Cerebellum (tissue), 4 donors: ENCODE measurements at places on chromosomes 5 and 9.

- DNase-seq: no peak
Observed at GRCh38 chr5:54514291-54514690, 3.3 kb upstream of the SNX18 start.

DNA sequence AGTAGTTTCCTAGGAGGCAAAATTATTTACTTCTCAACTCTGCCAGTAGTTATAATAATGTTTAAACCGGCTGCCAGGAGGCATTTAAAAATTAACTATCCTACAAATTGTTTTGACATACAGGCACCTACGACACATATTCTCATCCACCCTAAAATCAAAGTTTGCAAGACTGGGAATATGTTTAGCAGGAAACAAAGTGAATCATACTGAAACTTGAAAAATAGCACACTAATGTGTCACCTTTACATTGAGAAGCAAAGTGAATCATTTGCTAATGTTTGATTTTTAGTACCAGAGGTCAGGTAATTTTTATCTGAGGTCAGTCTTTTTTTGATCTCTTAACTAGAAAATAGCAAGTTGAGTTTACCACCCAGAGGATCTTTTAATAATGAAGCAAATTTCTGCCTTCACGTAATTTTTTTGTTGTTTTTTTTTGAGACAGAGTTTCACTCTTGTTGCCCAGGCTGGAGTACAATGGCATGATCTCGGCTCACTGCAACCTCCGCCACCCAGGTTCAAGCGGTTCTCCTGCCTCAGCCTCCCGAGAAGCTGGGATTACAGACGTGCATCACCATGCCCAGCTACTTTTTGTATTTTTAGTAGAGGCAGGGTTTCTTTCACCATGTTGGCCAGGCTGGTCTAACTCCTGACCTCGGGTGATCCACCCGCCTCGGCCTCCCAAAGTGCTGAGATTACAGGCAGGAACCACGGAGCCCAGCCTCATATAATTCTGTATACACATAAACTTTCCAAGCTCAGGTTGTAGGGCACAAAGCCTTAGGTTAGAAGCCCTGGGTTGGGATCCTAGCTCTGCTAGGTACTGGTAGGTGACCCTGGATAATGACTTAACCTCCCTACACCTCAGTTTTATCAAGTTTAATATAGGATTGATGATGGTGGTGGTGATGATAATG lies 124.3 kb downstream of the UGCG start:
- no peak for DNase-seq

- DNase-seq: no peak
Observed at GRCh38 chr5:142934051-142934762, 164.0 kb downstream of the ARHGAP26 start.

DNA sequence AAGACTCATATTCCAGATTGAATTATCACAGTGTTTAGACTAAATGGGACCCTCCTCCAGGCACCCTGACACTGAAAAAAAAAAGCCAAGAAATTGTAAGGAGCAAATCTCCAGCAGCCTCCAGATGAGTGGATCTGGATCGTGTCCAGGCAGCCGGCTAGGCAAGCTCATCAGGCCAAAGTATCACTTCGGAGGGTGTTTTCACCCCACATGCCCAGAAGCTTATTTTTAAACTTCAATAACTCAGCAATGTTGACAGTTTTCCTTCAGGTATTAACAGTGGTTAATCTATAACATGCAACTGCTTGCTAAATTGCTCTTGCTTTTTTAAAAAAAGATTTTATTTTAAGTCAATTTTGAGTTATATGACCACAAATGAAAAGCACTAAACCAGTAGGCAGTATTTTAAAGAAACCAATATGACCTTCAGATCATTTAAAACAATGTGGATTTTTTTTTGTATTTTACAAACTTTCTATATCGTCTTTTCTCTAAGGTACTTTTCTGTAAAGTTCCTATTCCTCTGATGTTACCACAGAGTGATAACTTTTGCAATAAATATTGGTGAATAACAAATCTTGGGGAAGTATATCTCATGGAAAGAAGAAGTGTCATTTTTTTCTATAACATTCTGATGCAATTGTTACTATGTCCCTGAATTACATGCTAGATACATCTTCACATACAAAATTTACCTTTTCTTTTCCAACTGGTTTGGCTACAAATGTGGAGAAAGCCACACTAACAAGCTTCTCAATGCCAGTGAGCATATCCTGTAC lies 30.7 kb downstream of the ACOT12 start:
- DNase-seq: no peak

DNA sequence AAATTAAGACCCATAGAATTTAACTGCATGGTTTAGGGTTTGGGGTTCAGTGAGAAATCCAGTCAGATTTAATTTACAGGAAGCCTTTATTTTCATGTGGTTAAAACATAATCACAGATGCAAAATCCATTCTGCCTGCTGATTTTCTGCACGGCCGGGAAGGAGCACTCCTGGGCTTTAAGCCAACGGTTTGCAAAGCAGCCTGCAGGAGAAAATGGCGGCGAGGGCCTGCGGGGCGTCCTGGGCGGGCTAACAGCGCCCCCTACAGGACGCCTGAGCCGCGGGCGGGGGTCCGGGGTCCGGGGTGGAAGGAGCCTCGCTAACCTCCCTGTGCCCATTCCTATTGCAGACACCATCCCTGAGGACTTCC lies 47.6 kb downstream of the THBS4 start:
- peak; percentile 41 for DNase-seq

DNA sequence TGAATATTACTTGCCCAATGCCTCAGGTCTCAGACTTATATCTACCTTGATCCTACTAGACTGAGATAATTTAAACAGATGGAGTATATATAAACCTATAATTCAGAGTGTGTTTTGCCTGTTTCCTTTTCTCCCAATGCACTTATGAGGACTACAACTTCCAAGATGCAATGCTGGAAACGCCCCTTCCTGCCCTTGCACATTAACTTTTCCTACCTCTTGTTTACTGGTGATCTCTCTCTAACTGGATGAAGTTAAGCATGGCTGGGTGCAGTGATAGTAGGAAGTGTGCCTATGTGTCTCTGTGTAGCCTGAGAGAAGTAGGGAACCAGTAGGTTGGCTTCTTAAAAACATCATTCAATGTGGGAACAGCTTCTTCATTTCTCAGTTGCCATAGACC lies 115.2 kb downstream of the SVEP1 start:
- no peak for DNase-seq

- no peak for DNase-seq
Observed at GRCh38 chr9:19378647-19379046, 1.4 kb downstream of the RPS6 start.

GRCh38 chr5:42005561-42006153 lies 80.6 kb downstream of the FBXO4 start:
- no peak for DNase-seq

DNA sequence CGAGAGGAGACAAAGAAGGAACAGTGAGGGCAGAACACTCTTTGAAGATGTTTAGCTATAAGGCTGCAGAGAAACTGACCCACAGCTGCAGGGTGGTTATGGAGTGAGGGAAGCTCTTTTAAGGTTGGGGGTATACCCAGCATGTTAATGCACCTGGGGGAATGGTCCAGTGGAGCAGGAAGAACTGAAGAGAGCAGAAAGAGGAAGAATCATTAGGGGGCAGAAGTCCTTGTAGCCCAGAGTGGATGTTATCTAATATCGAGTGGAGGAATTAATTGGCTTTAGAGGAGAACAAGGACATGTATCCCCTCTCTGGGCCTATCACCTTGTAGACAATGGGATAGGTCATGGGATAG lies 7.7 kb downstream of the IL4 start:
- DNase-seq: no peak

- no peak for DNase-seq
Observed at GRCh38 chr5:156686796-156687195, 163.3 kb upstream of the PPP1R2B start.

DNA sequence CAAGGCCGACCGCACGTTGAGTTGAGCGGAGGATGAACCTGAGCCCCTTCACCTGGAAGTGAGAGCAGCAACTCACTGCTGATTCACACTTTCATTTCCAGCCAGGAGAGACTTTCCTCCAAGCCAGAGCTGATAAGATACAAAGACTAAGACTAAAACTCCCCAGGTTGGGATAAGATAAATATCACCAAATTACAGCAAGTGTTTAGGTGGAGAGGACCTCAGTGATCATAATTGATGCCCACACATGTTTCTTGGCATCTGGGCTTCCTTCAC lies 6.4 kb upstream of the NKD2 start:
- DNase-seq: no peak

DNA sequence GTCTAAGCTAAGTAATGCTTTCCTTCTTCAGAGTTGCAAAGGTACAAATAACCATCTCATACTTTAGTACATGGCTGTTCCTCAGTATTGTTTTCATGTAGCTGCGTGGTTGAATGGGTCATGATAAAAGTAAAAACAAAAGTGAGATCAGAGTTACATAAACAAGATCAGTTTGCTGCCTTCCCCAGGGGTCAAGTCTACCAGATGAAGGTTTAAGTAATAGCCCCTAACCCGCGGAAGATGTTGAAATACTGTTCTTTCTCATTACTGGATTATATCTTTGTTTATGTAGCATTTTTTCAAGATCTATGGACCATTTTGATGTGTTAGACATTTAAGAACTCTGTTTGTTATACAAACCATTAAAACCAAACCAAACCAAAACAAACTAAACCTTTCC lies 34.1 kb upstream of the ARRDC3 start:
- DNase-seq: no peak

DNA sequence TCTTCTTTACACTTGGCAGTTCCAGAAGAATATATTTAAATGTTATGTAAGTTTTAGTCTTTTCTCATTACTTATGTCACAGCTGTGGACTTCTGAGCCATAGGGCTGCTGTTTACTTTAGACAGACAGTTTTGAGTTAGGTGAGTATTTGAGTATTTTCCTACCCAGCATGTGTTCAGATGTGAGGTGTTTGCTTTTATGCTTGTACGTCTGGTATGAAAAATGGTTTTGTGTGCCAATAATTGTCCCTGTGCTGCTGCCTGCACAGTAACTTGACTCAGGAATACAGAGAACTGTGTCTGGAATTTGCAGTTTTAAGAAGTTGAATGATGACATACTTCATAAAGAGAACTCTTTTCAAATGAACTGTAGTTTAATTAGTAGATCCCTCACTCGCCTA lies 20.8 kb downstream of the MEGF10 start:
- no peak for DNase-seq

GRCh38 chr9:87878989-87879511 lies 3.6 kb upstream of the SPATA31E1 start:
- no peak for DNase-seq

GRCh38 chr5:13454050-13454449 lies 490.4 kb downstream of the DNAH5 start:
- DNase-seq: no peak

DNA sequence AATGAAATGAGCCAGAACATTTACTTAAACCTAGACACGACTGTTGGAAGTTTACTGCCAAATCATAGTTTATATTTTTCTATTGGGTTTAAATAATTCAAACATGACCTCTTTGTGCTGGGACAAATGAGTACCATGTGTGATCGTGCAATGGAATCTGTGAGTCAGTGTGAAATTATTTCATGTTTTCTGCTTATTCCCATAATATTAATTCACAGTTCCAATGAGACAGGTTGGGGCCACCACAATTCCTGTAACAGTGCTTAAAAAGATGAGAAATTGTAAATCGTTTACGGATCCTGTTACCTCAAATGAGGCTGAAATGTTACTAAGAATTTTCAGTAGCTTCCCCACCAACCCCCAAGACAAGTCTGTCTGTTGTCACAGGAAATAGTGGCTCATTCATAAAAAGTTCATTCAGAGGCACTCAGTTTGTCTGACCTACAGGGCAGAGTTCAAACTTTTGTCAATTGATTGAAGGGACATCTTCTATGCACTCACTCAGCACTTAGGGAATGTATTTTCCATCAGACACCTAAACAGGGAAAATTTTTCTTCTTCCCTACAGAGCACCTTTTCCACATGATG lies 563.9 kb upstream of the ADAMTS16 start:
- DNase-seq: no peak

DNA sequence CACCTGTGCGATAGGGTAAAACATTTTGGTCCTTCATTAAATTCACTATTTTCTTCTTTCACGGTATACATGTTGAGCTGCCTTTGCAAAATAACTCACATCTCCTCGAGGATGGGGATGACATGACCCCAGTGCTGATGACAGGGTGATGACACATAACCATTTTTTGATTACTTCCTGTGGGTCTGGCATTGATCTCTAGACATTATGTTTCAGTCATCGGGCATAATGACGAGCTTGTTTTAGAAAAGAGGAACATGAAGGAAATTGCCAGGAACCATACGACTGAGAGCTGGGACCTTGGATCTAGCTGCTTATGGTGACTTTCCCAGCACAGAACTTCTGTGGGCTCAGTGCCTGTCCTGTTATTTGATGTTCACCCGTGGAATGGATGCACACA lies 25.2 kb downstream of the COL5A1 start:
- no peak for DNase-seq

- peak; percentile 24 for DNase-seq
Observed at GRCh38 chr9:134717056-134717455, 75.5 kb downstream of the COL5A1 start.

DNA sequence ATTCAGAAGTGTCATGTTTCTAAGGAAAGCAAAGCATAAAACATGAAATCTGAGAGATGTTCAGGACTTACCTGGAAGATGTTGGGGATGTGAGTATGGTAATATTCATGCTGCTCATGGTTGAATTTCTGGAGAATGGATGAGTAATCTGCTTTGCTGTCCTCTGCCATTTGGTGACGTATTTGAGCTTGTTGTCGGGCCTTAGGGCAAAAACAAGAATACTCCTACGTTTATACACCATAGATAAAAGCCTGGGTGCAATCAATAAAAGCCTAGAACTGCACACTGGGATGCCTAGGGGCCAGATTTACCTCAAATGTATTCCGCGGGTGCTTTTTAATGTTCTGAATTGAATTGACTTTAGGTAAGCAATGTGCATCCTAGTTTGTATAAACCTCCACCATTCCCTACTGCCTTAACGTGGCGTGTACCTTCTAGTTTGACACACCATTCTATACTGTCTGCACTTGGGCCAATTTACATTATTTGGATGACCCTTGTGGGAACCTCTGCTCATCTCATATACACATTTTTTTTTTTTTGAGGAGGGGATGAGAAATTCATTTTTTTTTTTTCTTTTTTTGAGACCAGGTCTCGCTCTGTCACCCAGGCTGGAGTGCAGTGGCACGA lies 94.4 kb downstream of the USP20 start:
- DNase-seq: no peak

GRCh38 chr9:13063880-13064459 lies 215.5 kb downstream of the MPDZ start:
- no peak for DNase-seq
